ENCODE measurements at places on chromosomes 13 and 19.

DNA sequence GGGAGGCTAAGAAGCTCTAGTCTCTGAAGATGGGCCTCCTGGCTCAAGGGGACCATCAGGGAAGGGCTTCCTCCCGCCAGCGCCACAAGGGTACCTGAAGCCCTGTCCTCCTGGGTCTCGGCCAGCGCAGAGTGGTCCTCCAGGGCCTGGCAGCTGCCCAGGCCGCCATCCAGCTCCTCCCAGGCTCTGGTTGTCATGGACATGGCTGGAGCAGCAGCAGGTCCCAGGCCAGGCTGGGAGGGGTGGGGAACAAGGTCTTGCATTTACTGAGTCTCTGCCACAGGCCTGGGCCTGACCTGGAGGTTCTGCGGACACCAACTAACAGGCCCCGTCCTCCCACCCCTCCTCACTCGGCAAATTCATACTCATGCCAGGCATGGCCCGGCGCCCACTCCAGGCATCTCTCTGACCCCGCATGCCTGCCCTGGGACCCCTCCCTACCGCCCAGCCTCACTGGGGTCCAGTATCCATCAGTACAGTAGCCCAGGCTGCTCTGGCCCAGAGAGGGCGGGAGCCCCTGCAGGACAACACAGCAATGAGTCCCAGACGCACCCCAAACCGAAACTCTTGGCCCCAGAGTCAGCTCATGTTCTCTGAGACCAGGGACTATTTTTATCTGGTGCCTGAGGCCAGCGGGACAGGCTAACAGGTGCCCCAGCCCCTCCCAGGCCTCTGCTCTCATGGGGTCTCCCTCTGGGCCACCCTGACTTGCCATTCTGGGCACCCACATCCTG, 938 bp downstream of the JSRP1 start:
- DNase-seq, result no peak

- no peak for DNase-seq
Measured at GRCh38 chr13:59203855-59204254, 959.9 kb downstream of the DIAPH3 start.

- DNase-seq, result no peak
Measured at GRCh38 chr19:7971553-7972520, 28.4 kb upstream of the TIMM44 start.

GRCh38 chr19:50024719-50025021, 502 bp downstream of the VRK3 start:
- DNase-seq, result no peak

- DNase-seq, result no peak
Measured at GRCh38 chr13:47420568-47420967, 523.7 kb upstream of the HTR2A start.

GRCh38 chr13:51688937-51689662, 104.8 kb downstream of the WDFY2 start:
- no peak for DNase-seq

DNA sequence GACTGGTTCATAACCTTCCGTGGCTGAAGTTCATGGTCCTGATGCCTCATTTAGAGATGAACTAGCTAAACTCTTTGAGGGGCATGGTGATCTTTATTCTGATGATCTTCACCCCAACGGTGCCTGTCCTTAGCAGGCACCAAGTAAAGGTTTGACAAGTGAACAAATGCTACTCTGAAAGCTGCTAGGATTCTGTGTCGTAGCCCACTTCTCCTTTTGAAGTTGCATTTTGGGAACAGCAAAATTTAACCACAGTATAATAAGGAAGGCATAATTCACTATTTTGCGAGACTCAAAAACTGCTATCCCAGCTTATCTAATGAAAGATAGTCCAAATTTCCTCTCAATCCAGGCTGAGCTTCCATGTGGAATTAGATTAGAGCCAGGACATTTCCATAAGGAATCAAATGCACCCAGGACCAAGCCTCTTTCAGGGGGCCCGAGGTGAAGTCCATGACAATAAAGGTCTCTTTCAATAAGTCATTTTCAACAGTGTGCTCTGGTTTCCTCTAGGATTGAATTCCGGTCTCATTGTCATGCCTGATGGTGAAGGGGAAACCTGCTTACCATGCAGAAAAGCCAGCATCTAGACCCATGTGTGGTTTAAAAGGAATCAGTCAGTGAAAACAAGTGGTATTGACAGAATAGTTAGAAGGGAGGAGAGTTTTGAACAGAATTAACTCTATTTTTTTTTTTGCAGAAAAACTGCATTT, 23.1 kb downstream of the SIAH3 start:
- no peak for DNase-seq

- no peak for DNase-seq
Measured at GRCh38 chr13:30681843-30682242, 53.5 kb upstream of the ALOX5AP start.

DNA sequence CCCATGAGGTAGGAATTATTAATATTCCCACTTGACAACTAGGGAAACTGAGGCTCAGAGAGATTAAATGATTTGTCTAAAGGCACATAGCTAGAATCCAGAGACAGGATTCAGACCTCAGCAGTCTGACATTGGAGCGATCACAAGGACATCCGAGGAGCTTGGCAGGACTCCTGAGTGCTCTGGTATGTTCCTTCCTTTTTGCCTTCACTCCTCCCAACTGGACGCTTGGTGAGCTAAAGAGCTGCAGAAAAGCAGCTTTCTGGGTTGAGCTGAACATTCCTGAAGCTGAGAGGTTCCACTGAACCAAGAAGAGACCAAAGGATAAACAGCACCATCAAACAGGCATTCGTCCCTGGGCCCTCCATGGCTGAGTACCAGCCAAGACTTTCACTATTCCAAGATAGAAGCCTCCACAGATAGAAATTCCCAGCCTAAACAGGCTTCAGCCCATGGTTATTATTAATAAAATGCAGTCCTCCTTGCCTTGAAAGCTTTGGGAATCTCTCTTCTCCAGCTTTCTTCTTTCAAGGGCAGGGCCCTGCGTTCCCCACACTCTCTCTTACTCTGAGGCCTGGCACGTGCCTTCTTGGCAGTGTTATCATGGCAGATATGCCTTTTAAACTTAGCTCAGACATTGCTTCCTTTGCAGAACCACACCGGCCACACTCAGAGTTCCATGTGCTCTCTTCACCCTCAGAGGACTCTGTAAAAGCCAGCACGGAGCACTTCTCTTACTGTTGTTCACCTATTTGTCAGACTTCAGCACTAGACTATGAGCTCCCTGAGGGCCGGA, 97.1 kb downstream of the CYSLTR2 start:
- no peak for DNase-seq

- DNase-seq, result peak; percentile 62
Measured at GRCh38 chr13:94613051-94613450, 11.4 kb downstream of the GPR180 start.

GRCh38 chr13:29847501-29847983, 2.9 kb downstream of the UBL3 start:
- DNase-seq, result no peak

- no peak for DNase-seq
Measured at GRCh38 chr19:3067563-3067962, 5.3 kb upstream of the TLE5 start.

DNA sequence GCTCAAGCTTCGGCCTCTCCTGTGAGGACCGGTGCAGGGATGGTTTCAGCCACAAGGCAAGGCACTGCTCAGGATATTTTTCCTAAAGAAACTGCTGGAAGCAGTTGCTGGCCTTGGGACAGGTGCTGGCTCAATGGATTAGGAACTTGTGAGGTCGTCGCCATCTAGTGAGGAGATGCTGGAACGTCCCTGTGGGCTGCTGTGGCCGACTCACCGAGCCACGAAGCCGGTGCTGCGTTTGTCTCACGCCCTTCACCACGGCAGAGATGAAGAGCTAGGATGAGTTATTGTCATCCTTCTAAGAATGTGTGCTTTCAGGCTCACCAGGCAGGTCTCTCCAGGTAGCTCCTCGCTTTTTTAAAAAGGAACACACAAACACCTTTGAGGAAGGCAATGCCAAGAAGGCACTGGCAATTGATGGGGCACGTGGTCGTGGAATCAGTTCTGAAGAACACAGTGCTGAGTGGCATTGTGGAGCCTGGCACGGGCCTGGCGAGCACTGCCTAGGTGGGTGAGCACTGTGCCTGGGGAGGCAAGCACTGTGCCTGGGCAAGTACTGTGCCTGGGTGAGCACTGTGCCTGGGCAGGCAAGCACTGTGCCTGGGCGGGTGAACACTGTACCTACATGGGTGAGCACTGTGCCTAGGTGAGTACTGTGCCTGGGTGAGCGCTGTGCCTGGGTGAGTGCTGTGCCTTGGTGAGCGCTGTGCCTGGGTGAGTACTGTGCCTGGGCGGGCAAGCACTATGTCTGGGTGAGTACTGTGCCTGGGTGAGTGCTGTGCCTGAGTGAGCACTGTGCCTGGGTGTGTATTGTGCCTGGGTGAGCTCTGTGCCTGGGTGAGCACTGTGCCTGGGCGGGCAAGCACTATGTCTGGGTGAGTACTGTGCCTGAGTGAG, 140.4 kb downstream of the TEX29 start:
- DNase-seq, result no peak

- DNase-seq, result no peak
Measured at GRCh38 chr13:50531917-50532899, 311.3 kb downstream of the DLEU7 start.

- DNase-seq, result no peak
Measured at GRCh38 chr13:93477238-93477637, 250.6 kb downstream of the GPC6 start.

- peak; percentile 66 for DNase-seq
Measured at GRCh38 chr19:45508417-45508860, 1.2 kb downstream of the VASP start.

- no peak for DNase-seq
Measured at GRCh38 chr13:76720821-76721220, 165.4 kb downstream of the KCTD12 start.

DNA sequence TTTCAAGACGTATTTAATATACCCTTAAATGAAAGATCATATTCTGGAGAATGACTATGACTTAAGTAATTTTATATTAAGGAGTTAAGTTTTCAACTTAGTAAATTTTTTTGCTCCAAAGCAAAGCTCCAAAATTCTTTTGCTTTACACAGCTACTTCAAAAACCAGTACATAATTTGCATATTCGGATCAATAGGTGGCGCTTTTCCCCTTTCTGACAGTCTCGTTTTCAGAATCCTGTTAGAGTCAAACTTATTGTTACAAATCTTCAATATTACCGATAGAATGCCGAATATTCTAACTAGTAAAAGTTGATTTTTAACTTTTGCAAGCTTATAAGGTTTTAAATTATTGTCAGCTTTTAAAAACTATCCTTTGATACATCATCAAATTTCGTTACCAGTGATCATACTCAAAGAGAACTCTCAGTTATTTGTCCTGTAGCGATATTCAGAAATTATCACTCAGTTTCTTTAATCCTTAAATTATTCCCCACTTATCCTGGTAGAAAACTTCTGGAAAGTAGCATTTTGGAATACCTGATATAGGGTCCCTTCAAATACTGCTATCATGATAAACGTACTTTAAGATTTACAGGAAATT, 852.7 kb upstream of the KLHL1 start:
- no peak for DNase-seq

DNA sequence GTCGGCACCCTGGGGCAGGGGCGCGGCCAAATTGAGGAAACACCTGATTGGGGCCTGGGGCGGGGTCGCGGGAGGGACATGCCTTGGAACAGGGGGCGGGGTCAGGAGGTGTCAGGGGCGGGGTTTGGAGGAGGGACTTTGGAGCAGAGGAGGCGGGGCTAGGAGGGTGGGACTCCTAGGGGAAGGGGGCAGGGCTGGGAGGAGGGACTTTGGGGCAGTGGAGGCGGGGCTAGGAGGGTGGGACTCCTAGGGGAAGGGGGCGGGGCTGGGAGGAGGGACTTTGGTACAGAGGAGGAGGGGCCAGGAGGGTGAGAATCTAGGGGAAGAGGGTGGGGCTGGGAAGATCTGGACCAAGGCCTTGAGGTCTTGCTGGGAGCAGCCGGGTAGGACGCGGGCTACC, 21.9 kb downstream of the GRIN2D start:
- DNase-seq, result no peak

GRCh38 chr19:17172624-17173345, 42.4 kb upstream of the USE1 start:
- no peak for DNase-seq

- DNase-seq, result no peak
Measured at GRCh38 chr19:51025809-51026553, 435 bp downstream of the KLK11 start.

DNA sequence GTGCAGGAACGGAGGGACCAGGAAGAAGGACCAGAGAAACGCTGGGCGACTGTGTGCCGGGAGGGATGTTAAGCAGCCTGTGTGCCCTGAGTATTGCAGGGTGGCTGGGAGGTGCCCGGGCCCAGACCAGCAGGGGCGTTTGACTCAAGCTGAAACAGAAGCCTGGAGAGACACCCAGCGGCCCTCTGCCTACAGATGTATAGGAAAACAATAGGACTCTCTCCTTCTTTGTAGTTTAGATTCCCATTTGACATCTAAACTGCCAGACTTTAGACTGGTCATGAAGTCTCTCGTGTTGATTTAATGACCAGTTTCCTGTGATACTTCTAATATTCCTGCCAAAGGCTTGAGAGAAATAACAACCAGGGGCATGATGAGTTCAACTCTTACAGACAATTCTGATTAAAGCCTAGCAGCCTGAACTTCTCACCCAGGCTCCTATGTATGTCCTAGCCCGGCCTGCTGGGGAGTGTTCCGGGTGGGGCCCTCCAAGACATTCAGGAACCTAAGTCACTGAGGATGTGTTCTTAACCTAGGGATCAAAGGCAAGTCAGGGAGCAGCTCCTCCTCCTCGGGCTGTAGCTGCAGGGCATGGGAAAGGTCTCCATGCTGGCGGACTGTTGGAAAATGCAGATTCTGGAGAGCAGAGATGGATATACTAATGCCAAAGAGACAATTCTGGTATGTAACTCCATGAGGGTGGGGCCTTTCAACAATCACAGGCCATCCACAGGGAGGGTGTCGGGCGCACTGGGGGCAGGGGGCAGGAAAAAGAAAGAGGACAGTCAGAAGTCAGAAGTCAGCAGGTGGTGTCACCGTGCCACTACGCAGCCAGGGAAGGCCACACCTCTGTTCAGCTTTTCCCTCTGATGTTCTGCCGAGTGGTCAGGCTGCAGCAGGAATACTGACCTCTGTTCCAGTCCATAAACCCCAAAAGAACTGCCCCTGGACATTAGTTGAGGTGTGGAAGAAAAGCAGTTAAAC, 131.8 kb downstream of the STARD13 start:
- DNase-seq, result no peak

- no peak for DNase-seq
Measured at GRCh38 chr19:2391118-2391725, 31.2 kb downstream of the TMPRSS9 start.

DNA sequence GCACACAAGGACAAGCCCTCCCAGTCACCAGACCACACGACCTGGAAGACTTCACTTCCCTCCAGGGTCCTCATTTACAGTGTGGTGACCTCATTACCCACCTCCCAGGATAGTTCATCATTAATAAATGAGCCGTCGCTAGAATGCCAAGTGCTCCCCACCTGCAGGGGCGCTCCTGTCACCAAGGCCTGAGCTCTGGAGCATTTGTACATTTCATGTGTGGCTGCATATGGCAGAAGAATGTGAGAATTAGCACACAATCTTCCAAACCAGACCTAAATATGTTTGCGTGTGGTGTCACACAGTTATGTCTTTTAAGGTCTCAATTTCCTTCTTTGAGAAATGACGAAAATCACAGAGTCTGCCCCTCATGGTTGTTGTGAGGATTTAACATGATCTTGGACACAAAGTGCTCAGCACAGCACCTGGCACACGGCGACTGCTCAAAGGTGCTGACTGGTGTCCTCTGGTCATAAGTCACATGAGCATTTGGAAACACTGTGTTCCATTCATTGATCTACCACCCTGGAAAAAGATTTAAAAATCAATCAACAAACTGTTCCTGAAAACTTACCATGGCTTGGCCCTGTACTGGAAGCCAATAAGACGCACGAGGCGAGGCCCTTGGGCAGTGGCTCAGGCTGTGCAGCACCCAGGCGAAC, 150.6 kb upstream of the SPACA7 start:
- DNase-seq, result no peak
